NCI-H1930 (cell line): ENCODE measurements at places on chromosomes 1 and 21.

DNA sequence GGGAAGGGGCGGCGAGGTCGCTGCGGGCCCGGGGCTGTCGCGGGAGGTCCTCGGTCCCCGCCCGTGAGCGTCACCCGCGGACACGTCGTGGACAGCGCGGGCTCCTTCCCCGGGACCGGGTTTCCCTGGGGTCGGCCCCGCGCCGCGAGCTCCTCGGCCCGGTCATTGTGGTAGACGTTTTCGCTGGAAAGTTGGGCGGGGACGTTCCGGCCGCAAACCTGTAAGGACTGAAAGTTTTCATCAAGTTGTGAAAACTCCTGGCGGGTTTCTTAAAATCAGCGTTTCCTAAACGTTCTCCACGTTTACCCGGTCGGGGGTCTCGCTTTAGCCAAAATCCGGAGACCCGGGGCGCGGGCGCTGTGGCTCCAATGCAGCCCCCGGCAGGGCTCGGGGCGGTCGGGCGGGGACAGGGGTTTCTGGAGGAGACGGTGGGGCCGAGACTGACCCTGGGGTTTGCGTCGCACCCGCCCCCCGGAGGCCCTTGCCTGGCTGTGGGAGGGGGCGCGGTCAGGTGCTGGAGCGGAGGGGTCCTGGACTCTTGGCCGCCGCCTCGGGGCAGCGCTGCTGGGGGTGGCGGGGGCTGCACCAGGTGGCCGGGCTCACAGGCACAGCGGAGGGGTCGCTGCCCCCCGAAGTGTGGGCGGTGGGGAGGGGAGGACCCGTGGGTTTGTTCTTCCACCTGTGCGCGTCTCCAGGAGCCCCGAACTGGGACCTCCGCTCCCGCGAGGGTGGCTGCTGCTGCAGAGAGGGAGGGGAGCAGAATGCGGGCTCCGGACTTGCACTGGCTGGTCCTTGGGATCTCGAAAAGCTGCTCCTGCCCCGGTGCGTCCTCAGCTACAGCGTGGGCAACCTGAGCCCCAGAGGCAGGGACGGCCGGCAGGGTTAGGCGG lies 827 bp downstream of the PRKCZ start:
- no peak for DNase-seq

DNA sequence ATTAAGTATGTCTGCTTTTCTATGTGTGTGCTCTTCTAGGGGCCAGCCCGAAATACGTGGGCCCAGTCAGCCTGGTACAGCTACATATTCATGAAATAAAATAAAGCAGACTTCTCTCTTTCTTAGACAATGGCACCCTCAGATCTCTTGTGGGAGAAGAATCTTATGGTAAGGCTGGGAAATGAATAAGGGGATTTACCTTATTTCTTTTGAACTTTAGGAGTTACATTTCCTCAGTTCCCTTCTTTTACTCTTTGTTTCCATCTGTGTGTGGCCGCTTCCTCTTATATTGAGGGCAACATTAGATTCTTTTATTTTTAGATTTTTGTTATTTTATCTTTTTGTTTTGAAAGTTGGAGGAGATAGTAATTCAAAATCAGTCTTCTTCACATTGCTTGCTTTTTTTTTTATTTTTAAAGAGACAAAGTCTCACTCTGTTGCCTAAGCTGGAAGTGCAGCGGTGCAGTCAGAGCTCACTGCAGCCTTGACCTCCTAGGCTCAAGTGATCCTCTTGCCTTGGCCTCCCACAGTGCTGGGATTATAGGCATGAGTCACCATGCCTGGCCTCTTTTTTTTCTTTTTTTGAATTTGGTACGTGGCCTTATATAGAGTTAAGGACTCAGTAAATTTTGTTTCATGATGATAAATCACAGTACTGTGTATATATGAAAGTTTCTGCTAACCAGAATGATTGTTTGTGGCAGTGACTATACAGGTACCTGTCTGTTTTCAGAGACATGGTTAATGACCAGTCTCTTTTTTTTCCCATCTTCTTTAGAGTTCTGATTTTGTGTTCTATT lies 9.1 kb downstream of the LAMC1 start:
- no peak for DNase-seq

DNA sequence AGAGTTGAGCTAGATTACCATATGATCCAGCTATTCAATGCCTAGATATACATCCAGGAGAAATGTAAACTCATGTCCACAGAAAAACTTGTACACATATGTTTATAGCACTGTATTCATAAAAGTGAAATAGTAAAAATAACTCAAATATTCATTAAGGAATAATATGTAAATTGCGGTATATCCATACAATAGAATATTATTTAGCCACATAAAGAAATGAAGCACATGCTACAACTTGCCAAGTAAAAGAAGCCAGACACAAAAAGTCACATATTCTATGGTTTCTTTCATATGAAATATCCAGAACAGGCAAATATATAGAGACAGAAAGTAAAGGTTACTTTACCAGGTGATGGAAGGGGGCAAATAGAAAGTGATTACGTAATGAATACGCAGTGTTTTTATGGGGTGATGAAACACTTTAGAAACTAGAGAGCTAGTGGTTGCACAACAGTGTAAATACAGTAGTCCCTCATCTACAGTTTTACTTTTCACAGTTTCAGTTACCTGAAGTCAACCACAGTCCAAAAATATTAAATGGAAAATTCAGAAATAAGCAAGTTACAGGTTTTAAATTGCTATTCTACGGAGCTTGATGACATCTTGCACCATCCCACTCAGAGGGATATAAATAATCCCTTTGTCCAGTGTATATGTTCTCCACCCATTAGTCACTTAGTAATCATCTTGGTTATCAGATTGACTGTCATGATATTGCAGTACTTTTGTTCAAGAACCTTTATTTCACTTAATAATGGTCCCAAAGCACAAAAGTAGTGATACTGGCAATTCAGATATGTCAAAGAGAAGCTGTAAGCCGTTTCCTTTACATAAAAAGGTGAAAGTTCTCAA lies 62.3 kb downstream of the ZNF644 start:
- DNase-seq, result no peak

GRCh38 chr1:53196017-53196484 lies 573 bp upstream of the CPT2 start:
- no peak for DNase-seq

GRCh38 chr1:171159148-171159547 lies 26.0 kb upstream of the FMO2 start:
- no peak for DNase-seq
